ENCODE measurements at places on chromosomes 12 and 14. TPM values are rescaled to one million over a fixed set of nuclear protein-coding genes. Genes with fewer than 3 reads are reported as not detected.

PIP4K2C gene
- polyA plus RNA-seq = 79.6 TPM

NOXRED1 gene
- polyA plus RNA-seq = 0.09 TPM

IL26 gene
- polyA plus RNA-seq = not detected

GSC gene
- 0.05 TPM for polyA plus RNA-seq

AKAP6 gene
- 0.48 TPM for polyA plus RNA-seq

KLRC2 gene
- polyA plus RNA-seq = 0.07 TPM

NXPH4 gene
- polyA plus RNA-seq = 0.51 TPM

MYL2 gene
- polyA plus RNA-seq = 0.26 TPM

CPNE6 gene
- not detected for polyA plus RNA-seq

EFCAB11 gene
- polyA plus RNA-seq = 6.7 TPM

IL31 gene
- polyA plus RNA-seq = not detected

DNA sequence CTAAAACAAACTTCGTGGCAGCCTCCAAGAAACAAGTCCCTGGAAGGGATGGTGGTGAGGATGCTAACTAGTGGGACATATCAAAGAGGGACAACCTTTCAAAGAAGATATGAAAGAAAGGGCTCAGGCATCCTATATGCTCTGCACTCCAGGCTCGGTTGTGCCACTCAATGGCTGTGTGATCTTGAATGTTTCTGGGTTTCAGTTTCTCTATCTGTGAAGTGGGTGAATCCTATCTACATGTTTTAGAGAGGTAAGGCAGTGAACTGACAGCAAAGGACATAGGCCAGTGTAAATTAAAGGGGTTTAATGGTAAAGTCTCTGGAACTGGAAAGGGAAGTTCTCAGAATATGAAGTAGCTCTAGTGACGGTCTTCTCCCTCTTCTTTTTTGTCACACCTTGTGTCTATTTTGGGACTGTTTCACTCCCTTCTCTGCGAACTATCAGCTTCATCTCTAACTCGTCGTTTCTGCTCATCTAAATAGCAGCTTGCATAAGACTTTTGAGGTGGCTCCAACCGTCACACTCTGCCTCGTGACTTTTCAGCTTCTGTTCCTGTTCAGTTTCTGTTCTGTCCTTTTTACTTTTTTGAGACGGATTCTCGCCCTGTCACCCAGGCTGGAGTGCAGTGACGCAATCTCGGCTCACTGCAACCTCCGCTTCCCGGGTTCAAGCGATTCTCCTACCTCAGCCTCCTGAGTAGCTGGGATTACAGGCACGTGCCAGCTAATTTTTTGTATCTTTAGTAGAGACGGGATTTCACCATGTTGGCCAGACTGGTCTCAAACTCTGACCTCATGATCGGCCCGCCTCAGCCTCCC is 273.6 kb downstream of the SUDS3 start:
- no peak for DNase-seq

GRCh38 chr12:39230086-39230485 is 212.8 kb downstream of the KIF21A start:
- DNase-seq = peak; percentile 44

DNA sequence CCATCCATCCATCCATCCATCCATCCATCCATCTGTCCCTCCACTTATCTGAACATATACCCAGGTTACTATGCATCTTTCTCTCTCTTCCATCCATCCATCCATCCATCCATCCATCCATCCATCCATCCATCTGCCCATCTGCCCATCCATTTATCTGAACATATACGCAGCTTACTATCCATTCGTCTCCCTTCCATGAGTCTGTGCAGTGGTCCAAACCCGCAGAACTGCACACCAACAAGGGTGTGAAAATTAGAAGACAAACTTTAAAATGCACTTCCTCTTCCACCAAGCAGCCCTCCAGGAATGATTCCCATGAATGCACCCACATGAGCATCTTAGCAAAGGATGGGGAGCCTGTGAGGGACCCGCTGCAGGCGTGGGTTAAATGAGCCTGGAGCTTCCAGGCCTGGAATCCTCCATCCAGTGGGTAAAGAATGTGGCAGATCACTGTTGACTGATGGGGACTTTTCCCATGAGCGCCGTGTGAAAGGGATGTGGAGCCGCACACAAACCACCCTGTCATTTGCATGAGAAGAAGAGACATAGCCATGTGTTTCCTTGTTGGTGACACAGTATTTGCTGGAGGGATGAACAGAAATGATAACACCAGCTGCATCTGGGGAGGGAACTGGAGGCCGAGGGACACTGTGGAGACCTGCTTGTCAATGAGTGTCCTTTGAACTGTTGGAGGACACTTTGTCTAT is 376.6 kb downstream of the ADGRD1 start:
- no peak for DNase-seq

DNA sequence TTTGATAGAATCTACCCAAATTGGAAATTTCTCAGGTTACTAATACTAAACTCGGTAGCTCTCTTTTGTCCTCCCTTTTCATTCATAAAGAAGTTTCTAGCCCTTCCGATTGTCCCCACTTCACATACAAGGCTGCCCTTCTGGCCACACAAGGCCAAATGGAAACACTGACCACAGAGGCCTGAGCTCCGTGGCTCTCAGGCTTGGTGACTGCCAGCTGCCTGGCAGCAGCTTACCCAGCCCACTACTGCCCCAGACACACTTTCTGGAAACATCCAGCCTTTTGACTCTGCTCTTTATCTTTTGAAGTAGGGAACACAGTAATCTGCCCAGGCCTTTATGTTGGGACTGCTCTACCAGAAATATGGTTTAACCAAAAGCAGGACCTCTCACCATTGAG is 167.2 kb downstream of the GCH1 start:
- DNase-seq = no peak

GRCh38 chr12:15171012-15171655 is 50.1 kb downstream of the RERG start:
- DNase-seq = no peak

DNA sequence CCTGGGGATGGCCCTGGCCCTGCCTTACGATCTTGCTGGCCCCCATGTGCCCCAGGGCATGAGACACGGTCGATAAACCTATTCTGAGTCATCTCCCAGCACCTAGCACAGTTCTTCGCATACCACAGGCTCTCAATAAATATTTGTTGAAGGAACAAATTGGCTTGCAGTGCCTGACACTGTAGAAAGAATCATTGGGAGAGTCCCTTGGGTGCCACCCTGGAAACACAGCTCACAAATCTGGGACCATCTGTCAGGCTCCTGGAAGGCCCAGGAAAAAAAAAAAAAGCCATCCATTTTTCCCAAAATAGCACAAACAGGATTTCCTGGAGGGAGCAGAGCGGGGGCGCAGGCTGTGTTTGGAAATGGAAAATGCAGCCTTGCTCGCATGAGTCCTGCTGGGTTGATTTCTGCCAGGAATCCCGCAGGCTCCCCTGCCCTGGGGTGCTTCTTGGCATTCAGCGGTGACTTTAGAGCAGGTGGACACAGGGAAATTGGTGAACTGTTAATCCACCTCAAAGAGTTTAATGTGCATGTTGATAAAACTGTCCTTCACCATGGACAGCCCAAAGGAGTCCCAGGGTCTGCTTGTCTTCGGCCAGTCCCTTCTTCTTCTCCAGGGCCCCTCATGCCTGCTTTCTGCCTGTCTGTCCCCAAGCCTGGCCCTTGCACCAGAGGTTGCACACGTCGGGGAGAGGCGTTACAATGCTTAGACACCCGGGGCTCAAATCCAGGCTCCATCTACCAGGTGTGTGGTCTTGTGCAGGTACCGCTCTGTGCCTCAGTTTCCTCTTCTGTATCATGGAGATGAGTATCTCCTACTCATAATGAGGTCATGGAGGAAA is 106.1 kb upstream of the RFLNA start:
- DNase-seq = no peak

GRCh38 chr12:72901685-72902084 is 629.5 kb downstream of the TRHDE start:
- DNase-seq = no peak
